ENCODE measurements at places on chromosomes 3 and 15.

- no peak for DNase-seq
Observed at GRCh38 chr3:114057011-114057347, 442 bp downstream of the QTRT2 start.

GRCh38 chr3:108818404-108818803, 4.2 kb upstream of the TRAT1 start:
- DNase-seq, result no peak

DNA sequence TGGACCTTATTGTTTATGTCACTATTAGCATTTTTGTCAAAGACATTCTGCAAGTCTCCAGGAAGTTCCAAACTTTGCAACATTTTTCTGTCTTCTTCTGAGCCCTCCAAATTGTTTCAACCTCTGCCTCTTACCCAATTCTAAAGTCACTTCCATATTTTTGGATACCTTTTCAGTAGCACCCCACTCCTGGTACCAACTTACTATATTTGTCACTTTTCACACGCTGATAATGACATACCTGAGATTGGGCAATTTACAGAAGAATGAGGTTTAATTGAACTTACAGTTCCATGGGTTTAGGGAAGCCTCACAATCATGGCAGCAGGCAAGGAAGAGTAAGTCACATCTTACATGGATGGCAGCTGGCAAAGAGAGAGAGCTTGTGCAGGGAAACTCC, 1206.5 kb upstream of the EPHA6 start:
- no peak for DNase-seq

GRCh38 chr15:31360843-31361763, 34.5 kb downstream of the KLF13 start:
- no peak for DNase-seq

GRCh38 chr15:58479941-58480340, 48.1 kb downstream of the LIPC start:
- DNase-seq, result no peak

- no peak for DNase-seq
Observed at GRCh38 chr3:13404626-13405452, 15.3 kb downstream of the NUP210 start.

All from suppressor macrophage treated with lipopolysaccharide for 1 hour (primary cell).